Caki2 (cell line): ENCODE measurements at places on chromosomes 4 and X.
A peak's percentile ranks its signal among the peaks of the same experiment; 100 is the strongest.

DNA sequence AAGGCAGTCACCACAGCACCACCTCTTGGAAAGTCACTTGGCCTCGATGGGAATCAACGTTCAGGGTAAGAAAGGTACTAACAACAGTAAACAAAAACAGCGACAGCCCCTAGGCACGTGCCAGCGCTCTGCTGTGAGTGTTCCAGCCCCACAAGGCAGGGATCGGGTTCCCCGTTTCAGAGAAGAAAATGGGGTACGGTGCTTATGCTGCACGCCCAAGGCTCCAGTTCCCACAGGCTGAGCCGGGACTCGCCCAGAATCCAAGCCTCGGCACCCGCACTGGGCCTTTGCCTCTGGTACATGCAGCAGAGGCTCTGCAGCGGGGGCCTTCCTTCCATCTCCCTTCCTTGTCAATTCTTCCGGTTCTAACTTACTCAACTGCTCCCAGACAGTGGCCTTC is 37.3 kb downstream of the WDR1 start:
- DNase-seq = no peak

GRCh38 chr4:185549095-185549639 is 13.9 kb upstream of the PDLIM3 start:
- DNase-seq = peak; percentile 24

- no peak for DNase-seq
Measured at GRCh38 chrX:55119712-55120111, 30.9 kb downstream of the PAGE2 start.

DNA sequence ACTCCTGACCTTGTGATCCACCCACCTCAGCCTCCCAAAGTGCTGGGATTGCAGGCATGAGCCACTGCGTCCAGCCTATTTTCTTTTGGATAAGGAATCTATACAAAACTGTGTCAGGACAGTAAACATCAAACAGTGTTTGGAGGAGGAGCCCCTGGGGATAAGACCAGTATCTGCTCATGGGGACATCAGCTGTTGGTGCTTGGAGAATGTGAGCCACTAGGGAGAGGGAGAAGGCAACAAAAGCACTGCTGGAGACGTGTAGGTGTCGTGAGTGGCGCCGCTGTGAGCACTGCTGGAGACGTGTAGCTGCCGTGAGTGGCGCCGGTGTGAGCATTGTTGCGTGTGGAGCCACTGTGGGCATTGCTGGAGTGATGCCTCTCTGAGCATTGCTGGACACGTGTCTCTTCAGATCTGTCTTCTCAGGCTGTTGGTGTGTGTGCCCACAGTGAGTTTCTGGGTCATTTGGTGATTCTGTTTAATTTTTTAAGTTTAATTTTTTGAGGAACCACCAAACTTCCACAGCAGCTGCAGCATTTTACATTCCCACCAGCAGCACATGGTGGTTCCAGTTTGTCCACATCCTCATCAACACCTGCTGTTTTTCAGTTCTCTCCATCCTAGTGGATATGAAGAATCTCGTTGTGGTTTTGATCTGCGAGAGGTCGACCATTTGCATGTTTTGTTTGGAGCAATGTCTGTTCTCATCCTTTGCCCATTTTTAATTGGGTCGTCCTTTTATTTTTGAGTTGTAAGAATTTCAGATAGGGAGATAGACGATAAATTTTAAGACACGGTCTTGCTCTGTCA is 19.0 kb downstream of the DGKQ start:
- no peak for DNase-seq

DNA sequence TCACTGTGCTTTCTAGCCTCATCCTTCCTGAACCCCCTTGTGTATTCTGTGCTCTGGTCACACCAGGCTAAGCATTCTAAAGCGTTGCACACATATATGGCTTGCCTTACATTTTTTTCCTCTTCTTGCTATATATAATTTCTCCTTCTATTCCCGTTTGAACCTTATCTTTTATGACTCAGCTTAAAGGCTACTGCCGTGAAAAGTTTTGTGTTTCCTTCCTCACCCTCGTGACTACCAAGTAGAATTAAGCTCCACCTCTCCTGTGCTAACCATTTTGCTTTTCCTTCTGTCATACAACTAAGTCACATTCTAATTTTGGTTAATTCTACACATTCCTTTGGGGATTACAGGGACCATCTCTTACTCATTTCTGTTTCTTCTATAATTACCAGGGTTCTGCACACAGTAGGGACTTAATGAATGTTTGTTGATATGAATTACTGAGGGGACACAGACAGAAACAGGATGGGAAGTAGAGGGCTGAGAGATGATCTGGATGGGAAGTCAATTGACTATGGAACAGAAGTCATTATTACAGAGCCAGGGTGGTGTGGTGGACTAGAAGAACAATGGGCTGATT is 67.1 kb downstream of the DOCK11 start:
- no peak for DNase-seq

GRCh38 chr4:89164400-89164799 is 53.1 kb downstream of the TIGD2 start:
- DNase-seq = no peak

DNA sequence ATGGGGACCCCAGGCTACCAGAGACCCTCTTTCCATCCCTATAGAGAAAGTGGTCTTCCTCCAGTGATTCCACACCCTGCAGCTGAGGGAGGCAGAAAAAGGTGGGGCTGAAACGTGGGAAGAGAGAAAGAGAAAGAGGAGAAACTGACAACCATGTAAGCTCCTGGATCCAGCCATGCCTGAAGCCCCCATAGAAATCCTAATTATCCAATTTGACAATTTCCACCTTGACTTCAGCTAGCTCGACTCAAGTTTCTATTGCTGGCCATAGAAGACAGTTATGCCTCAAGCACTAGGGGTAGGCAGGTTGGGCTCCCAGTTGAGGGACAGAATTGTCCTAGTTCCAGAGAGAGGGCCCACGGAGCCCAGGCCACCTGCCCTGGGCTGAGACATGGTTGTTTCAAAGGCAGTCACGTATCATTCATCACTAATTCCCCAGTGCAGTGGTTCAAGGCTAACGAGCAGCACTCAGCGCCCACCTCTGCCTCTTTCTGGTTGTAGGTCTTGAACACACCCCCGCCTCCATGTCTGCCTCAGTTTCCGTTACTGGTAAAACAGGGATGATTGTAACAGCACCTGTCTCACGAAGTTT is 39.8 kb upstream of the ASMTL start:
- no peak for DNase-seq

DNA sequence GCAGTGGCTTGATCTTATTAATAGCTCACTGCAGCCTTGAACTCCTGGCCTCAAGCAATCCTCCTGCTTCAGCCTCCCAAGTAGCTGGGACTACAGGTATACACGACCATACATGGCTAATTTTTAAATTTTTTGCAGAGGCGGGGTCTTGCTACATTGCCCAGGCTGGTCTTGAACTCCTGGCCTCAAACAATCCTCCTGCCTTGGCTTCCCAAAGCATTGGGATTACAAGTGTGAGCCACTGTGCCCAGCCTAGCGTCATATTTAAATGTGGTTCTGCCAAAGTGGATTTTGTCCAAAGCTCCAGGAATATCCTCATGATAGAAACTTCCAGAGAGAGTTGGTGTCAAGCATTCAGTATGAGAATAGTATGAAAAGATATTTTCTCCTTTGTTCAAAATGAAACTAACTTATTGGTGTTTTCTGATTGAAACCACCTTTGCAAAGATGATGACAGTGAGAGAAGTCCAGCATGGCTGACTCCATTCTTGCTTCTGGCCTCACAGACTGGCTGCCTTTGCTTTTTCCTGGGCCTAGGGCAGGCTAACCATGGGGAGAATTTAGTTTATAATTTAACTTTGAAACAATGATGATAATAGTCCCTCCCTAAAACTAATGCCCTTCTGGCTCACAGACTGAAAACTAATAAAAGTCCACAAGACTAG is 129.0 kb downstream of the C4orf51 start:
- DNase-seq = no peak

- DNase-seq = no peak
Measured at GRCh38 chr4:62544428-62544827, 1344.3 kb downstream of the ADGRL3 start.

- no peak for DNase-seq
Measured at GRCh38 chr4:94372991-94373390, 30.4 kb upstream of the HPGDS start.
